ENCODE measurements at places on chromosomes 3 and 15.

DNA sequence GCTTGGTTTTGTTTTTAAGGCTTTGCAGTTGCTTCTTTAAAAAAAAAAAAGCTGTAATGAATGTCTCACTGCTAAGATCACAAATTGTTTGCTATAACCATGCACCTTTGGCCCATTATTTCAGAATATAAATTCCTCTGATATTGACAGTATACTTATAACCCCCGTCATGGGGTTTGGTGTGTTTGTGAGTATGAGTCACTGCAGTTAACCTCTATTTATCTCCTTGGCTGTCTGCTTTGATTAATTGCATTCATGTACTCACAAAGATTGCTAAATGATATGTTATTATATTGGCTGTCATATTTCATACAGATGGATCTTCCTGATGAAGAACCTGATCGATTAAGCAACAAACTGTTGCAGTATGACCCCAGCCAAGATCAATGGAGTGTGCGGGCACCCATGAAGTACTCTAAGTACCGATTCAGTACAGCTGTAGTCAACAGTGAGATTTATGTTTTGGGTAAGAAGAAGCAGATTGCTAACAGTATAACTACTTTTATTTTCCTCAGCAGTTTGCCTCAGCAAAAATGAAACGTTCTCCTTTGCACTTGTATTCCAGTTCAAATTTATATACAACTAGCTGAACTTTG is 14.9 kb downstream of the KBTBD12 start:
- DNase-seq, result no peak

DNA sequence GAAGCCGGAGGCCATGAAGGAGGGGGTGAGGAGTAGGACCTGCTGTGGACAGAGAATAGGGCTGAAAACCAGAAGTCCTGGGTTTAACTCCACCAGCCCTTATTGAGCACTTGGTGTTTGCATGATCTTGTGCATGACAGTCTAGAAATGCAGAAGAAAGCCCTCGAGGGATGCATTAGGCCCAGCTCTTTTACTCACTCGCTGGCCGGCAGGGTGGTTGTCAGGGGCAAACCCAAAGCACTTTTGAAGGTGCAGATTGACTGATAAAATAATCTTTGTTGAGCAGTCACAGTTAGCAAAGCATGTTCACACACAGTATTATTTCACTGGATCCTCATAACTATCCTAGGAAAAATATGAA is 55.3 kb downstream of the CORO2B start:
- no peak for DNase-seq

GRCh38 chr3:128232376-128233178 is 79.3 kb downstream of the EEFSEC start:
- DNase-seq, result no peak

DNA sequence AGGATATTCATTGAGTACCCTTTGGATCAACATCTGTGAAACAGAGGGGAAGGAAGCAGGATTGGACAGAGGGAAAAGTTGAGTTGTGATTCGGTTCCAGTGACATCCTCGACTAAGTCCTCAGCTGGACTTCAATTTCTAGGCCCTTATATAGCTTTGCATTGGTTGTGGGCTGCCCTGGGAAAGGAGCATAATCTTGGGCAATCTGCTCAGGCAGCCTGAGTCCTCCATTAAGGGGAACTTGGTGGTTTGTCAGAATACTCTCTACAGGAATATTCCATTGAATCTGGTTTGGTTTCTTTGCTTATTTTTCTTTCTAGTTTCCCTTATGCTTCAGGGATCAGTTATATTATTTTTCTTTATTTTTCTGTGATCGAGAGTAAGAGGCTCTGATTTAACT is 94.1 kb downstream of the TCF12 start:
- DNase-seq, result no peak
